ENCODE measurements at places on chromosomes 3 and 15.

GRCh38 chr15:26639966-26640365 lies 132.9 kb downstream of the GABRB3 start:
- no peak for DNase-seq

DNA sequence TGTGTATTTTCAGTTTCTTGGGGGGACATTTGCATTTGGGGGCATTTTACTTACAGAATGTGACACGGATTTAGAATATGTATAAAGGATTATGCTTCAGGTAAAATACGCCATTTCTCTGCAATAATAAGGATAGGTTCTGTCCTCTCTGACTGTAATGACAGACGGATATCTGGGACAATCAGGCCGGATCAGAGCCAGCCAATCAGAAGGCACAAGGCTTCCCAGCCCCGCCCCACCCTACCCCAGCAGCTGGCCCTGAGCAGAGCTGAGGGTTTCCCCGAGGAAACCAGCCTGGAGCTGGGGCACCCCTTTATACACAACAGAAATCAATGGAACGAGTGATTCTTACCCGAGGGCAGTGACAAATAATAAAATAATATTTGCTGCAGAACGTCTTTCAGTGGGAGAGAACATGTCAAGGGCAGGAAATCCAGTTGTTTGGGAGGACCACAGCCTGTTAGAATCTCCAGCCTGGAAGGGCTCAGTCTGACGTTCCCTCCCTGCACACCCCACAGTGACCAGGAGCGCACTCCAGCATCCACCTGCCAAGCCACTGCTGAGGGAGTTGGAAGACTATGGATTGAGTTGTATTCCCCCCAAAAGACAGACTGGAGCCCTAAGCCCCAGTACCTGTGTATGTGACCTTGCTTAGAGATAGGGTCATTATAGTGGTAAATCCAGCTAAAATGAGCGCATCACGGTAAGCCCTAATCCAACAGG lies 30.3 kb upstream of the SEC13 start:
- no peak for DNase-seq

DNA sequence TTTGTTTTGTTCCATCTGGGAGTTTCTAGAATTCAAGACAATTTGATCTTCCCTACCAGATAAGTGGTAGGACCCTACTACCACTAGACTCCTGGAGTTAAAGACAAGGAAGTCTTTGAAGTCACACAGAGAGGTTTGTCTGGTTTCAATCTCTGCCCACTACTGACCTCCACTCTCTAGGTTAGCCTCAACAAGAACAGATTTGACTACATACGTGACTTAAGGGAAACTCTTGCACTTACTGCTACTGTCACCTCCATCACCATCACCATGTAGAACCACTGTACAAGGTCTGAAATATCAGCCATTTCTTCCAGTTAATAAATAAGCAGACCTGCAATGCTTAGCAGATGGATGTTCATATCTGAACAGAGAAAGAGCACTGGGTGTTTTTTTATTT lies 148.3 kb upstream of the ARHGEF26 start:
- no peak for DNase-seq

DNA sequence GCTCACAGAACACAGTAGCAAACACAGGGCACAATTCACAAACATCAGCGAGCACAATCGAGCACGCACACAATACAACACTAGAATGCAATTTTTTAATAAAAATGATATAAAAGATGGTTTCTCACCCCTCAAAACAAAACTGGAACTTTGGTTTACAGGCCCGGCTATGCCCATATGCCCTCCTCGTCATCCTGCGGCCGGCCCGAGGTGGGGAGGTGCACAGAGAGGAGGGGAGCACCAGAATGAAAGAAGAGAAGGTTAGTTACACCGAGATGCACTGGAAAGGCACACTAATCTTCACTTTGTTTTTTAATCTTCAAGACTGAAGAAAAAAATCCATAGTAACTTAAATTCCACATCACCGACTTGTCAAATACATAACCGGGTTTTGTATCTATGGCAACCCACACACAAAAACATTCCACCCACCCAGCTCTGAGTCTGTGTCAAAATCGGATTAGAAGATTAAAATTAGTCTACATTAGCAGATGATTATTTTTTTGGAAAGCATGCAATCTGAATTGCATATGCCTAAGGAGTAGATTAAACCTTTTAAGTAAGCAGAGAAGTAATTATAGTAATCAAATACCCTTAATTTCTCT lies 196.7 kb upstream of the WNT5A start:
- no peak for DNase-seq

- no peak for DNase-seq
Measured at GRCh38 chr15:39433376-39433775, 147.5 kb upstream of the THBS1 start.

GRCh38 chr3:151835751-151836525 lies 22.0 kb downstream of the AADAC start:
- DNase-seq = peak; percentile 21
